Fibroblast of lung (primary cell): ENCODE measurements at places on chromosomes 6 and 20.

DNA sequence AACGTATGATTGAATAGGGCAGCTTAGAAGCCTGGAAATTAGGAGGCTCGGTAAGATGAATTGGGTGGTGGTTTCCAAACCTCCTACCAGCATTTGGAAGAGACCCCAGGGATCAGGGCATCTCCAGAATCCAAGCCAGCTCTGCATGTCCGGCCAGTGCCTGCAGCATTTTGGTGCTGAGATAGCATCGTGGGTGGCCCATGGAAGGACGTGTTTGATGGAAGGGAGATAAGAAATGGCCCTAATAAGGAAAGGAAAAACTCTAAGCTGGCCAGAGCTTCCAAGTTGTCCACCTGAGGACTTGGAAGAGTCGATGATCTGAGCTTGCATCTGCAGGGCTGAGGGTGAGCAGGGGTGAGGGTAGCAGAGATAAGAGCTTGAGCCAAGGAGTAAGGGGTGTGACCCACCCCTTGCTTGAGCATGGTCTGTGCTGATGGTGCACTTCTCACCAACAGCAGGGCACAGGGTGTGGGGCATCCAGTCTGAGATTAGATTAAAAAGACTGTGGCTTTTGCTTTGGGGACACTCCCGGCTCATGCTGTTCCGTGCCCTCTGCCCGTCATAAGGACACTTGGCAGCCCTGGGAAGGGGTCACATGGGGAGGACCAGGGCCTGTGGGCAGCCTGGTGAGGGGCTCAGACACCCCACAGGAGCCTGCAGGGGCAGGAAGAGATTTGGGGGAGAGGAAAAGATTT is 213.2 kb downstream of the ERMARD start:
- H3K36me3 ChIP-seq: no peaks in the 10 kb centered on the region
- no peaks in the 10 kb centered on the region for H3K4me1 ChIP-seq
- no peak for DNase-seq

DNA sequence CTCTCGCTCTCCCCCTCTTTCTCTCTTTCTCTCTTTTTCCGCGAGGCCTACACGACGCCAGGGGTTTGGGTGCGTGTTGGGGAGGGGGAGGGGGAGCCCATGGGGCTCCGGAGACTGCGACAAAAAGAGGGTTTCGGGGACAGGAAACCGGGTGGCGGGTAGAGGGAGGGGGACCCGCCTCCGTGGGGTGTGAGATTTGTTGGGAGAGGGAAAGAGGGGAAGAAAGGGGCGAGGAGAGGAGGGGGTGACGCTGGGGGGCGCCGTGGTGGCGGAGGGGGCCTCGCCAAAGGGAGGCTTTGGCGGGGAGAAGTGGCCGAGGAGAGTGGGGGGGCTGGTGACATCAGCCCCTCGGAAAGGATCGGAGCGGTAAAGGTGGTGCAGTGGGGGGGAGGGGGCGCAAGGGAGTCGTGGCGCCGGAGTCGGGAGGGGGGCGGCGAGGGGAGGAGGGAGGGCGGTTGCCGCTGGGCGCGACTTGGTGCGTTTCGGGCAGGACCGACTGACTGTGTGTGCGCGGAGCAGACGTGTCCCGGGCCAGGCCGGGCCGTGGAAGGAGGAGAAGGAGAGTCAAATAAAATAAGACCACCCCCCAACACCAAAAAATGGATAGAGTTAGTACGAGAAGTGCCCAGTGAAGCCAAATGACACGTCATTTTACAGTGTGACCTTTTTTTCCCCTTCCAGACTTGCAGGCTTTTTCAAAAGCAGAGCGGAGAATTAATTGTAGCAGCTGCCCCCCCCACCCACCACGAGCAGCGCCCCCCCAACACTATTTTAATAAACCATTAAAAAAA is 39.8 kb downstream of the GNAS start:
- peak overlapping the region; percentile 83 for H3K27ac ChIP-seq
- H3K27me3 ChIP-seq: peaks cover 3% of the 10 kb centered on the region
- DNase-seq: peak; percentile 60
- no peaks in the 10 kb centered on the region for H3K36me3 ChIP-seq
- peaks cover 20% of the 10 kb centered on the region for H3K4me1 ChIP-seq

GRCh38 chr20:64152906-64153305 is 11.3 kb upstream of the MYT1 start:
- no peak for DNase-seq
- no peak overlapping the region for H3K27ac ChIP-seq
- H3K36me3 ChIP-seq: no peaks in the 10 kb centered on the region
- H3K4me1 ChIP-seq: no peaks in the 10 kb centered on the region
- no peaks in the 10 kb centered on the region for H3K27me3 ChIP-seq

DNA sequence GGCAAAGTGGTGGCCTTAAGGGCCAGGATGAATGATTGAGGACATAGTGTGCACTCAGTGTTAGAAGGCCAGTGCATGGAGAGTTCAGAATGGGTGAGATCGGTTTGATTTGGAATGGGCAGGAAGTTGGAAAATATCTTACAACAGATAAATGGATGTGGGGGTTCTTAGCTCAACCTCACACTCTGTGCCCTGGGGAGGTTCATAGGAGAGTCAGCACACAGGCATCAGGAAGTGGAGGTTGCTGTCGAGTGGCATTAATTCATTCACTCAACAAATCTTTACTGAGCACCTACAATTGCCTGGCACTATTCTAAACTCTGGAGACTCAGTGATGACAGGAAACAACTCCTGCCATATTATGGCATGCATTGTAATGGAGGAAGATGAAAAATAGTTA is 313.7 kb upstream of the SUPT3H start:
- no peak for DNase-seq
- no peaks in the 10 kb centered on the region for H3K36me3 ChIP-seq
- H3K4me3 ChIP-seq: no peak overlapping the region
- no peaks in the 10 kb centered on the region for H3K4me1 ChIP-seq

DNA sequence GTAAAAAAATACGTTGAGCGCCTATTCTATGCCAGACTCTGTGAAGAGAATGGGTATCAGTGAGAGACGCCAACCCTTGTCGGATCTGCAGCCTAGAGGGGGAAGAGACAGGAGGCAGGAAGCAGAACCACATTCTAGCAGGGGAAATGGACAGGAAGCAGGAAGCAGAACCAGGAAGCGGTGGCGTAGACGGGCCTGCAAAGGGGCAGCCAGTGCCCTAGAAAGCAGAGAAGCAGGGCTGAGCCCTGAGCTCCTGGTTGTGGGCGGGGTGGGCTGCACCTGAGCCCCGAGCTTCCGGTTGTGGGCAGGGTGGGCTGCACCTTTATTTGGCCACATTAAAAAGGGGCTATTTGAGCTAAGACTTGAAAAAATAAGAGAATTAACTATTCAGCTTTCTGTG is 71.9 kb downstream of the FAM120B start:
- no peaks in the 10 kb centered on the region for H3K36me3 ChIP-seq
- no peak for DNase-seq
- no peaks in the 10 kb centered on the region for H3K27me3 ChIP-seq
- no peaks in the 10 kb centered on the region for H3K4me1 ChIP-seq

- DNase-seq: no peak
- no peaks in the 10 kb centered on the region for H3K4me1 ChIP-seq
- H3K4me3 ChIP-seq: no peak overlapping the region
- H3K36me3 ChIP-seq: no peaks in the 10 kb centered on the region
- H3K27ac ChIP-seq: no peak overlapping the region
Measured at GRCh38 chr6:145213614-145214013, 521.7 kb downstream of the EPM2A start.

DNA sequence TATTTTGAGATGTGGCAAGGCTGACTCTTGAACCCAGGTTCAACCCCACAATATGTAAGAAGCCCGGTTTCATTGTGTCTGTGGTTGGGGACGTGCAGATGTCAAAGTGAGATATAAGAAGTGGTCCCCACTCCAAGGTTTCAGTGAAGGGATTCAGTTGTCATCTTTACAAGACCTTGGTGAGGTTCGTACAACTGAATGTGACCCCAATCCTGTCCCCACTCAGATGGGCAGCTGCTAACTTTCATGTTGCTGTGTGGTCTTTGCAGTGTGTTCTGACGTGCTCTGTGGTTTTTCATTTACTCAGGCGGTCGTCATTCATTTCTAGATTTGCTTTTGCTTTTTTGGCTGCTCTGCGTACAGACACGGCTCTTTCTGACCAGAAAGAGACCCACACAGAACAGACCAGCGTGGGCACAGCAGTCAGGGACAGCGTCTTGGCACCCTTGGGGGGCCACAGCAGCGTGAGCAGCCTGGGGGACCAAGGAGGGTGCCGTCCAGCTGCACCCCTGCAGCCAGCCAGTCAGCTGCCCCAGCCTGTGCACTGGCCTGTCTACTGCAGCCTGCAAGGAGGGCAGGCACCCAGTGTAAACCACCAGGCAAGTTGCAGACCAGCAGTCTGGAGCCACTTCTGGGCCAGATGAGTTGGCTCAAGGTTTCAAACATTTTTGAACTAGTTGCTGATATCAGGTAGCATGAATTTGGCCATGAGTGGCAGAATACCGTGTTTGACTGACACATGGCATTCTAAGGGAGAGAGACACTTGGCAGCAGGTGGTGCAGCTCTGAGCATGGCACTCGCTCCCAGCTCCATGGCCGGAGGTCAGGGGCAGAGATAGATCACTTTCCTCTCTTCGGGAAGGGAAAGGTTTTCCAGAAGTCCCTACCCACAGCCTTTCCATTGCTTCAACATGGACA is 49.4 kb upstream of the IRF4 start:
- no peak overlapping the region for H3K4me3 ChIP-seq
- no peaks in the 10 kb centered on the region for H3K4me1 ChIP-seq
- no peaks in the 10 kb centered on the region for H3K36me3 ChIP-seq
- DNase-seq: no peak
- no peak overlapping the region for H3K27ac ChIP-seq
- H3K27me3 ChIP-seq: no peaks in the 10 kb centered on the region

DNA sequence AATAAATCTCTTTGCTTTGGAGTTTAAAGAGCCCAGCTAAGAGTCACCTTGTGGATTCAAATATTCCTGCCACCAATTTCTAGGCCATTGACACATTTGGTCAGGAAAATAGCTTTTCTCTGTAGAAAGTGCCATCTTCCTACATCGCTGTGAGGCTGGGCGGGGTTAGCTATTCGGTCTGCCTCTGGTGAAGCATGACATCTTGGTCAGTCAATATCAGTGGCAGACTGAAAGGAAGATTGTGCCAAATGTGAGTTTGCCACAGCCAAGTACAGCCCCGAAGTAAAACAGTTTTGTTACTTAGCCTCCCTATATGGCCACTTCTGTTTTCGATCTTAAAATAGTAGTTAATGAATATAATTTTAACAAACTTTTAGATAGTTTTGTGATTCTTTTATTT is 65.5 kb upstream of the FABP7 start:
- no peaks in the 10 kb centered on the region for H3K27me3 ChIP-seq
- no peaks in the 10 kb centered on the region for H3K36me3 ChIP-seq
- no peak overlapping the region for H3K4me3 ChIP-seq
- DNase-seq: no peak

GRCh38 chr6:166946125-166946524 is 10.2 kb downstream of the RNASET2 start:
- H3K36me3 ChIP-seq: no peaks in the 10 kb centered on the region
- H3K4me1 ChIP-seq: no peaks in the 10 kb centered on the region
- H3K27me3 ChIP-seq: no peaks in the 10 kb centered on the region
- DNase-seq: no peak
- H3K27ac ChIP-seq: no peak overlapping the region

DNA sequence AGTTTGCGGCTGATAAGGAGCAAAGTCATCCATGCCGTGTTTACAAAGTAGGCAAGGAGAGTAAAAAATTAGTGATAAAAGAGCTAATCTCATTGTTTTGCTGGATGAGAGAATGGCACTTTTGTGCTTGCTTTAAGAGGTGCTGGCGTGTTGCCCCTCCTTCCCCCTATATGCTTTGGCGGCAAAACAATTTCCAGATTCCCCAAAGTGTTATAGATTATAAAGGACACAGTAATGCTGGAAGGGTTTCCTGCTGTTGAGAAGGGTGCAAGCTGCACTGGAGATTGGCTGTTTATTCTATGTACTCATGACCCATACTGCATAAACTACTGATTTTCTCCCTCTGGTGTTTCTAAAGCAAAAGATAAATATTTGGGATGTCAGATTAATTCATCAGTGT is 338.9 kb upstream of the MAP3K7 start:
- no peaks in the 10 kb centered on the region for H3K4me1 ChIP-seq
- no peak for DNase-seq
- no peaks in the 10 kb centered on the region for H3K36me3 ChIP-seq
- no peaks in the 10 kb centered on the region for H3K27me3 ChIP-seq
- no peak overlapping the region for H3K27ac ChIP-seq

DNA sequence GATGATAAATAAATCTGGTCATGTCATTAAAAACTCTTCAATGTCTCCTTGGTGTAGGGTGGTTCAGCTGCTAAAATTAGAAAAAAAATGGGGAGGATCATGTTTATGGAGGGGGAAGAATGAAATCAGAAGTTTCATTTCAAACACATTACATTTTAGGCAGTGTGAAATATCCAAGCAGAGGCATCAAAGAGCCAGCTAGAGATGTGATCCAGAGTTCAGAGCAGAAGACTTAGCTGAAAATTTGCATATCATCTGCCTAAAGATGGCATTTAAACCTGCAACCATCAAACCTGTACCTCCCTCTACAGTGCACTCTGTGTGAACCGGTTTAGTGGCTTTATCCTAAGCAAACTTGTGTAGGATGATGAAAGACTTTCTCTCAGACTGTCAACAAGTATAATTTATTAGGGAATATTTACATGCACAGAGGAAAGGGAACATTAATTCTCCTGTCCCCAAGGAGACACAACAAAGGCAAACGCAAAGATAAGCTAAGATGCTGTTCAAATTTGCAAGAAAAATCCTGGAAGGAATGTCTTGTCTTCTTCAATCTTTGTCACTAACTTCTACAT is 84.8 kb upstream of the PLEKHG1 start:
- H3K36me3 ChIP-seq: no peaks in the 10 kb centered on the region
- H3K27ac ChIP-seq: no peak overlapping the region

GRCh38 chr6:136549300-136550044 is 750 bp downstream of the MAP7 start:
- peak; percentile 28 for DNase-seq
- no peak overlapping the region for H3K27ac ChIP-seq
- H3K4me1 ChIP-seq: peaks cover 2% of the 10 kb centered on the region
- no peaks in the 10 kb centered on the region for H3K27me3 ChIP-seq
- peak overlapping the region; percentile 51 for H3K4me3 ChIP-seq

GRCh38 chr6:9977411-9977810 is 437.5 kb downstream of the TFAP2A start:
- no peaks in the 10 kb centered on the region for H3K27me3 ChIP-seq
- H3K4me1 ChIP-seq: no peaks in the 10 kb centered on the region
- no peak overlapping the region for H3K27ac ChIP-seq
- DNase-seq: no peak
